DMS79 (cell line): ENCODE measurements at places on chromosomes 6 and 20.

- no peak for DNase-seq
These were observed 71.1 kb downstream of the SRC start for GRCh38 chr20:37416848-37417616.

GRCh38 chr6:20117474-20117873 lies 94.8 kb downstream of the MBOAT1 start:
- DNase-seq: peak; percentile 17

DNA sequence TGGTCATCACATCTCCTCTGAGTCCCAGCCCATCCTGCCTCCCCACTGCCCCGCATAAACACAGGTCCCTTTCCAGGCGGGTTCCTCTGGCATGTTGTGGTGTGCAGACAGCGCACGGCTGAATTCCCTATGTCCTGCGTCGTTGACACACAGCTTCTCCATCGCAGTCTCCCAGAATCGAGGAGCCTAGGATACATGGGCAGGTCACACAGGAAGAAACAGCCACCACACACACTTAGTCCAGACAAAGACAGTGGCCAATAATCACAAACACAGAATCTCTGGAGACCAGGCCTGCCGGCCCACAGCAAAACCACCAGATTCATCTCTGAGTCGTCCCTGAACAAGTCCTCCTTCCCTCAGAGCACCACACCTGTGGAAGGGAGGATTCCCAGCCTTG lies 34.8 kb downstream of the SCML4 start:
- DNase-seq: no peak

DNA sequence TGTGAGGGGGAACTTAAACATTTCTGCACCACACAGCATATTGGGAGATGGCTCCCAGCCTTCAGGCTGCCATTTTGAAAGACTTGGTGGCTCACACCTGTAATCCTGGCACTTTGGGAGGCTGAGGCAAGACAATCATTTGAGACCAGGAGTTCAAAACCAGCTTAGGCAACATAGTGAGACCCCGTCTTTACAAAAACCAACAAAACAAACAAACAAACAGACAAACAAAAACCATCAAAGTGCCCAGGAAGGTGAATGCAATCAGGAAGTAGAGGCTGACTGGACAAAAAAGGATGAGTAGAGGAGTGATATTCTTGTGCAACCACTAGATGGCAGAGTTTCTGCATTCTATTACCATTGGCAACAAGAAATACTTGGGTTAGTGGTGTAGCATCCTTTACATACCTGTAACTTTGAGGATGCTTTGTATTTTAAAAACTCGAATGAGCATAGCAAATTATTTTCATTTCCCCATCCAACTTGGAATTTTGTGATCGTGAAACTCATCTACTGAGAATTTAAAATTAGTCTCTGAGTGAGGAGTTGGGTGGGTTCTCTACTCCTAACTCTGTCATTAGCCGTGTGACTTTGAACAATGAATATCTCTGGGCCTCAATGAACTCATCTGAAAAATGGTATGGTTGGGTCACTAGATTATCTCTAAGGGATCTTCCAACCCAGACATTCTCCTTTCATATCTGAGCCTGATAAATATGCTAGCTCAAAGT lies 84.4 kb downstream of the CRYBG1 start:
- peak; percentile 19 for DNase-seq

DNA sequence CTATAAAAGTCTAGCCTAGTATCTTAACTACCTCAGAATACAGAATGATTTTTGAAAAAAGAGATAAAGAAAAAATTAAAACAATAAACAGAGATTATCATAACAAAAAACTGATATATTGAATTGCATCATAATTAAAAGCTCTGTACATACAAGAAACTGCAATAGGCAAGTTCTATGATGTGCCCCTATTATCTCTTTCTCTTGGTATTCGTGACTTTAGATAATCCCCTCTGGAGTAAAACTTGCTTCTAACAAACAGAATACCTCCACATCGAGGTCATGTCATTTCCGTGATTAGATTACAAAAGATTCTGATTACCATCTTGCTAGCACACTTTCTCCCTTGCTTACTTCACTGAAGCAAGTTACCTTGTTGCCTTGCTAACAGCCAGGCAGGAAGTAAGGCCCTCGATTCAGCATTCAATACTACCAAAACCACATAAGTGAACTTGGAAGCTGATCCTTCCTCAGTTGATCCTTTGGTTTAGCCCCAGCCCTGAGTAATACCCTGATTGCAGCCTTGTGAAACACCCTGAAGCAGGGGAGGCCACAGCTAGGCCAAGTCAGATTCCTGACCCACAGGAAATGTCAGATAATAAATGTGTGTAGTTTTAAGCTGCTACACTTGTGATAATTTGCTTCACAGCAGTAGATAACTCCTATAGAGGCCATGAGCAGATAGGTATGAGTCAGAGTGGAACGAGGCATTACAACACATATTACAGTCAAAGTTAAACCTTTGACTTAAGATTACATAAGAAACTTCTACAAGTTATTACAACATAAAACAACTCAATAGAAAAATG lies 53.7 kb upstream of the TMX4 start:
- no peak for DNase-seq

GRCh38 chr20:63858393-63859165 lies 2.7 kb upstream of the ABHD16B start:
- no peak for DNase-seq

DNA sequence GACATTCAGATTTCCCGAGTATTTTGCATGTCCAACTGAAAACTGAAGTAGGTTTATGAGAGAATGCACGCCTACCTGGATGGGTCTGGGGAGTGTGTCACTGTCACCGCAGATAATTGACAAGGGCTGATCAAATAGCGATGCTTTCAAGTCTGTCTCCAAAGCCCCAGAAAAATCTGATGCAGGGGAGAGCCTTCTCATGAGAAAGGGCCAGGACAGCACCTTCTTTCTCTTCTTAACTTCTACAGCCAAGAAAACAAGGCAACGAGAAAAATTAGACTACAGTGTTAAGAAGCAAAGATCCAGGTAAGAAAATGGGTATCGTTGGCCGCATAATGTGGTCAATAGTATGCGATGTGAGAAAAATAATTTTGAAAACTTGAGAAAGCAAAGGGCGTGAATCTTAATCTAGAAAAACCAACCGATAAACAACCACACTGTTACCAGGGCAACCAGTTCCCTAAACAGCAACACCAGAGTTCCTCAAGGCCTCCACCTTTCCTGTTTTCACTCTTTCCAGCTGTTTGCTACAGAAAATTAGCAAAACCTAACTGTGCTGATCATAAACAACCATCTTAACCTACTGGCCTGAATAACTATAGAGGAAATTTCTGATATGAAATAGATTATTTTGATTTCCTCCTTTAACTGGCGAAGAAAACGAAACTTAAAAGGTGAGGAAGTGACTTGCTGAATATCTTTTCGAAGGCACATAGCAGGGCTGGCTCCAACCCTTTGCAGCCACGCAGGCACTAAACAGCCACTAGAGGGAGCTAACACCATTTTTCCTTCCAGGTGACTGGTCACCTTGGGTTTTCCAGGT lies 2.6 kb downstream of the TAGAP start:
- DNase-seq: peak; percentile 51

- no peak for DNase-seq
These were observed 20.3 kb downstream of the TTBK1 start for GRCh38 chr6:43263314-43264178.

GRCh38 chr20:59441860-59442810 lies 141.7 kb downstream of the EDN3 start:
- DNase-seq: no peak

GRCh38 chr20:24694157-24694726 lies 224.8 kb downstream of the SYNDIG1 start:
- no peak for DNase-seq

DNA sequence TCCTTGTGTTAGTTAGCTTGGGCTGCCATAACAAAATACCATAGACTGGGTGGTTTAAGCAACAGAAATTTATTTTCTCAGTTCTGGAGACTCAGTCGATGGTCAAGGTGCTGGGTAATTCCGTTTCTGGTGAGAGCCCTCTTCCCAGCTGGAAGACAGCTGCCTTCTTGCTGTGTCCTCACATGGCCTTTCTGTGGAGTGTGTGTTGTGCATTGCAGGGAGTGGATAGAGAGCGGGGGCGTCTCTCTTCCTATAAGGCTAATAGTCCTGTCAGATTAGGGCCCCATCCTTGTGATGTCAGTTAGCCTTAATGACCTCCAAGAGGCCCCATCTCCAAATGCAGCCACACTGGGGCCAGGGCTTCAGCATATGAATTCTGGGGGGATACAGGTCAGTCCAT lies 19.2 kb downstream of the CHMP4B start:
- no peak for DNase-seq

DNA sequence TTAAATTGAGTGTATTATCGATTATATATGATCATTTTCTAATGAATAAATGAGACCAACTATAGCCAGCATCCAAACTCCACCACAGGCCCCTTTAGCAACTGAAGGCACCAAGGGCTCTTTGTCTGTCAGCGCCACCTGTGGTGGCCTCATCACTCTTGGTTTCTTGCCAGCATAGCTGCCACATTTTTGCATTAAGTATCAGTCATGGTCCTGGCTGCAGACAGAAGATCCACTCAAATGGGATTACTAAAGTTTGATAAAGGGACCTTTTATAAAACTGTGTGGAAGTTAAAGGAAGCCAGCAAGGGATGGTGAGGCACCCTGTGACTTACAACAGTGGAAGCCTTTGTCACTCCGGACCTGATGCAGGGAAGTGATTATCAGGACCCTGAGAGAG lies 162.9 kb downstream of the C6orf118 start:
- DNase-seq: no peak

DNA sequence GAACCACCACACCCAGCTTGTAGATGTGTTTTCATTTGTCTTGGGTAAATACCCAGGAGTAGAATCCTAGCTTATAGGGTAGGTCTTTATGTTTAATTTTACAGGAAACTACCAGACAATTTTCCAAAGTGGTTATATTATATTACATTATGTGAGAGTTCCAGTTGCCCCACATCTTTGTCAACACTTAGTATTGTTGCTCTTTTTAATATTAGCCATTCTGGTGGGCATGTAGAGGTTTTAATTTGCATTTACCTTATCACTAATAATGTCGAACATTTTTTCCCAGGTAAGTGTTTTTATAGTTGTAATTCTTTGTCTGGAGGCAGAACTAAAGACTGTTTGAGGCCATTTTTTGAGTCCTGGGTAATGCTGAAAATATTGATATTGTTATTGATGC lies 3.5 kb upstream of the BANF2 start:
- DNase-seq: no peak

- no peak for DNase-seq
These were observed 195.2 kb downstream of the CENPW start for GRCh38 chr6:126535138-126535537.

GRCh38 chr6:166277892-166278578 lies 30.2 kb downstream of the PRR18 start:
- DNase-seq: no peak

GRCh38 chr20:3239026-3239866 lies at the start of gene SLC4A11:
Gene SLC4A11, minus strand, starts transcription at chr20:3239190. Its CDS starts 53 bp downstream, at chr20:3239137.
- peak; percentile 7 for DNase-seq

GRCh38 chr6:138248878-138249277 lies 30.6 kb upstream of the PBOV1 start:
- DNase-seq: no peak

- no peak for DNase-seq
These were observed 22.2 kb downstream of the ZNF831 start for GRCh38 chr20:59185809-59186208.

DNA sequence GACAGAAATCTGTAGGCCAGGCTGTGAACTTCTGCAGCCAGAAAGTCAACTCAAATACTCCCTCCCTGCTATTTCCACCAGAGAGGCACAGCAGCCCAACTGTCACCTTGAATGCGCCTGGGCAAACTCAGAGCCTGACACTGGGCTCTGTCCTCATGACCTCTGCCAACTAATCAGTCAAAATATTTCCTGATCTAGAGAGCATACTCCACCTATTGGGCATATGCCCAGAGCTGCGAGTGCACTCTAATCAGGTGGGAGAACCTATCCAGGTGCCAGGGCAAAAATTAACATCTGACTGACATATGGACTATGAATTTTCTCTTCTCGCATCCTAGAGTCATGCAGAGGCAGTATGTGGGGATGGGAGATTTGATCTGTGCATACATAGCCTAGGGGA lies 406.3 kb upstream of the RUNX2 start:
- no peak for DNase-seq

DNA sequence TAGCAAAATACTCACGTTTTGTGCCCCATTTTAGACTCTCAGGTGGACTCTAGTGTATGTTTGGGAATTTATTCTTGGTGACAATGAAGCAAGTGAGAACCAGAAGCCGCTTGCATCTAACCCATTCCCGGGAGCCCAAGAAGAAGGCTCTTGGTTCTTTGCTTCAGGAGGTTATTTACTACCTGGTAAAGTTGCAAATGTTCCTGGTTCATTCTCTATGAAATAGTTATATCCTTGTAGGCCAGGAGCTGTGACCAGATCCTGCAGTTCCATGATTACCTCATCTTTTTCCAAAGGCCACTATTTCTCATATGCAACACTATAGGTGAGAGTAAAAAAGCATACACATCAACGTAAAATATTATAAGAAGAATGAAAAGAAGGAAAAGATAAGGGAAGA lies 60.9 kb upstream of the FABP7 start:
- DNase-seq: no peak

DNA sequence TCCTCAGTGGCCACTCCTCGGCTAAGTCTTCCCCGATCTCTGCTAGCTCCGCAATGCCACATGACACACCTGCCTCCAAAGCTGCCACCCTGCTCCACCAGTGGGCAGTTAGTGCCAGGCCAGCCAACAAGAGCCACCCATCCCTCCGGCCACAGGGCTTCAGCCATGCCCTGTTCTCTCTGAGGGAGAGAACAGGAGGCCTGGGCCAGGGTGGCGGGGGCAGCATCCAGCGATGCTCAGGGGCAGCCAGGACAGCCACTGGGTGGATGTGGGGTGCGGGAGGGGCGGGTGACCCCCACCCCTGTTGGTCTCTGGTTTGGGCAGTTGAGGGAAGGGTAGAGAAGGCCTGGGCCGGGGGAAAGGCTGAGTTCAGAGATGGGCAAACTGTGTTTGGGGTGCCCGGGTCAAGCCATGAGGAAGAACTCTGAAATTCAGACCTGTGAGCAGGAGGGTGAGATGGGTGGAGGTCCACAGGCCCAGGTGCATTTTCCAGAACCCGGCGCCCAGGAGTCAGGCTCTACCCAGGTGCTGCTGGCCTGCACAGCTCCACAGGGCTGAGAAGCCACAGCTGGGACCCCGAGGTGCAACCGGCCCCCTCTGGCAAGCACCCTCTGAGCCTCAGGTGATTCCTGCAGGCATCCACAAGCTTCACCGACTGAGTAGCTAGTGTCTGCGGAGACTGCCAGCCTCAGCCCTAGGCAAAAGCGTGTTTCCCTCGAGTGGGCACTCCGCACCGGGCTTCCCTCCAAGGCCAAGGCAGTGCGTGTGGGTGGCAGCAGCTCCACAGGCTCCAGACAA lies 91.1 kb downstream of the SULF2 start:
- DNase-seq: no peak
